ENCODE measurements at places on chromosomes 13 and 19.
A peak's percentile ranks its signal among the peaks of the same experiment; 100 is the strongest.

DNA sequence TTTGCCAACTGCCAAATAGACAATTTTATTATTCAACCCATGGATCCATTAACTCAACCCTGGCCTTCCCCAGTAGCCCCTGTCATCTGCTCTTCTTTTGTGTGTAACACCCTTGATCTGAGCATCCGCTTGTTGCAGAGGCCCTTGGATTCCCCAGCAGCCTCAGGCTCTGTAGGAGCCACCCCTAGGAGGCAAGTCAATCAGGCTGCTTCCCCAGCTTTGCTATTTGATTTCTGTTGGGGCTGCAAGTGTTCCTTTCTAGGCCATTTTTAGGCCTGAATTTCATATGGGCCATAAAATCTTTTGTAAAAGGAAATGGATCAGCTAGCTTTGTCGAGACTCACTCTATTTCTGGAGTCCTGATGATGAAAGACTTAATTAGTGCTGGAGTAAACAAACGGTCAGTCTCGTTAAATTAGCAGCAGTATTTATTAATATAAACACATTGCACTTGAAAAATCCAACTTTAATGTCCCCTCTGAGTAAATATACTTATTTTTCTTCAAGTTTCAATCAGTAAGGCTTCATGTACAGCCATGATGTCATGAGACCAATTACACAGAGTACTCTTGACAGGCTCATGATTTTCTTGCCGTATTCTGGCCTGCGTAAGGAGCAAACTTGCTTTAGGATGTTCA is 105.3 kb downstream of the RGCC start:
- DNase-seq: no peak

DNA sequence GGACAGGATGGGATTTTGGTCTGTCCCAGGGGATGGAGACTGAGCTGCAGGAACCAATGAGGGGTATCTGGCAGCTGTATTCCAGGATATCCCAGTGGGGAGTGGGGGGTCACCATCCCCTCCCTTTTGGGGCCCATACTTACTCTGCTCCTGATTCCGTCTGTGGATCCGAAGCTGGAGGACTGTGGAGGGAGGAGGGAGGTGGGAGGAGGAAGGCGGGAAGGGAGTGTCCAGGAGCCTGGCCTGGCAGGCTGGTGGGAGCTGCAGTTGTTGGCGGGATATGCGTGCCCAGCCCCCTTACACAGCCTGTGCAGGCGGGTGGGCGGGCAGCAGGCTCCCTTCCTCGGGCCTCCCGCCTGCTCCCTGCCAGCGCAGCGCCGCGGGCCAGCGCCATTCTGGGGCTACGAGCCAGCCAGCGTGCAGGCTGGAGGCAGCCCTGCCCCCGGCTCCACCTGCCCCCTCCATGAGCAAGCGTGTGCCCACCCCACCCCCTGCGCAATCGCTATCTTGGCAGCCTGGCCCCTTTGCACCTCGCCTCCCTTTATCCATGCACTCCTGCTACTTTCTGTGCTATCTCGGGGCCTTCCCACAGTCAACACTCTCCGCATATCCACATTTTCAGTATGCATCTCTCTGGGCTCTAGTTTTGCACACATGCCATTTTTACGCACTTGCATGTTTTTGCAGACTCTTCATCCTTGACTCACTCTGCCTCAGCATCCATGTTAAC is 2.8 kb downstream of the MAMSTR start:
- DNase-seq: peak; percentile 54

DNA sequence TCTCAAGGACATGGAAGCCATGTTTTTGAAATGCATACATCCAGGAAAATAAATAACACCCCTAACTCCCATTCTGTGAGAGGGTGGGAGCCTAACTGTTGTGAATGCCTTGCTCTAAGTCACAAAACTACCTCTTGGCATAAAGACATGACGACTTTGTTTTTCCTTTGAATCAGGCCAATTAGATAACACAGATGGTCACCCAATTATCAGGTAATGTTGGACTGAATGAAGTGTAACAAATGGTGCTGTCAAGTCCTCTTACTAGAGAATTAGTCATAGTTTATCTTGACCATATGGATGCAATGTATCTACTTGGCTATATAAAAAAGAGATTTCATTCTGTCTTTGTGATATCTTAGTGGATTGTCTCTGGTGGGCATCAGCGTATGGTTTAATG is 553.6 kb upstream of the ATXN8OS start:
- DNase-seq: no peak

- no peak for DNase-seq
Observed at GRCh38 chr13:95499811-95500712, 52.5 kb upstream of the CLDN10 start.

DNA sequence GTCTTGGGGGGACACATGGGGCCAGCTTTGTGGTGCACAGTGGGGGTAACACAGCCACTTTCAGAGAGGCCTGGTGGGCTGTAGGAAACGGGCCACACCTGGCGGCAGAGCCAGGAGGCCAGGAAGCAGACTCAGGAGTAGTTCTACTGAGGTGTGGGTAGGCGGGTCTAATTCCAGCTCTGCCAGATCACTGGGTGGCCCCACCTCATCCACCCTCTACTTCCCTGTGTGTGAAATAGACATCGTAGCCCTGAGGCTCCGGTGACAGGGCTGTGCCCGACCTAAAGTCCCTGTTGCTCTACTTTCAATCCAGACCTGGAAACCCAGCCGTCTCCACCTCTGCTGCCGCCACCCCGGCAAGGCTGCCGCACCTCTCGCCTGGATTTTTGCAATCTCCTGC is 4.0 kb downstream of the NKPD1 start:
- DNase-seq: no peak

DNA sequence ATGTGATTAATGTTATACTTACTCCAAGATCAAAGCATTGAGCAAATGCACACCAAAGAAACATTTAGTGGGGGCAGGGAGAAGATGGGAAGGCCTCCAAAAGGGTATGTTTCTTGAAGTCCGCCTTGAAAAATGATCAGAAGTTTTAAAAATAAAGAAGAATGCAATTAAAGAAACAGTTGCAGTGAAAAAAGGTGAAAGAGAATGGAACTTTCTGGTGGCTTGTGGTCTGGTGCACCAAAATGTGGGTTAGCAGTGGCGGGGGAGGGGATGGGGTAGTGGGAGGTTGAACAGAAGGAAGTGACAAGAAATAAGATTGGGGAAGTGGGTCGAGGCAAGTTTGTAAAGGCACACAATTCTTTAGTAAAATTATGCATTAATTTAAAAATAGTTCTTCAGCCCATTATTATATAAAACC is 2.5 kb downstream of the LCP1 start:
- peak; percentile 52 for DNase-seq

GRCh38 chr13:99985886-99986527 is 4.4 kb downstream of the ZIC2 start:
- DNase-seq: no peak
